Dermis blood vessel endothelial cell (primary cell): ENCODE measurements at places on chromosomes 1 and 21. TPM values are rescaled to one million over a fixed set of nuclear protein-coding genes. Genes with fewer than 3 reads are reported as not detected.

GRCh38 chr1:97056386-97056785, 334.8 kb downstream of the PTBP2 start:
- DNase-seq = no peak

Gene DMRTA2
- total RNA-seq = not detected in 2 replicates

DNA sequence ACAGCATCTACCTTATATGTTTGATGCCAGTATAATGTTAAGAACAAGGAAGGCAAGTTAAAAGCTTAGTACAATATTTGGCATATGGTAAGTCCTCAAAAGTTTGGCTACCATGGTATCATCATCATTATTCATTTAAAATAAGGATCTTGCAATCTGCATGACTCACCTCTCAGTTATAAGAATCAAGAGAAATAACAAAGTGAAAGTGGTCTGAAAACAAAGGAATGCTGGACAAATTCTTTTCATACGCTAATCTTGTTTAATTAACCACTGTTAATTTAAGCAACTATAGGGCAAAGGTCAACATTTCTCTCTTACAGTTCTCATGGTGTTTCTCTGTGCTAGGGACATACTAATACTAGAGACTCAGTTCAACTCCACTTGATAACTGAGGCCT, 13.0 kb upstream of the CLDN19 start:
- peak; percentile 23 for DNase-seq

GRCh38 chr21:41302976-41303375, 13.6 kb upstream of the FAM3B start:
- peak; percentile 3 for DNase-seq
